Erythroblast (primary cell): ENCODE measurements at places on chromosomes 7 and 10.

DNA sequence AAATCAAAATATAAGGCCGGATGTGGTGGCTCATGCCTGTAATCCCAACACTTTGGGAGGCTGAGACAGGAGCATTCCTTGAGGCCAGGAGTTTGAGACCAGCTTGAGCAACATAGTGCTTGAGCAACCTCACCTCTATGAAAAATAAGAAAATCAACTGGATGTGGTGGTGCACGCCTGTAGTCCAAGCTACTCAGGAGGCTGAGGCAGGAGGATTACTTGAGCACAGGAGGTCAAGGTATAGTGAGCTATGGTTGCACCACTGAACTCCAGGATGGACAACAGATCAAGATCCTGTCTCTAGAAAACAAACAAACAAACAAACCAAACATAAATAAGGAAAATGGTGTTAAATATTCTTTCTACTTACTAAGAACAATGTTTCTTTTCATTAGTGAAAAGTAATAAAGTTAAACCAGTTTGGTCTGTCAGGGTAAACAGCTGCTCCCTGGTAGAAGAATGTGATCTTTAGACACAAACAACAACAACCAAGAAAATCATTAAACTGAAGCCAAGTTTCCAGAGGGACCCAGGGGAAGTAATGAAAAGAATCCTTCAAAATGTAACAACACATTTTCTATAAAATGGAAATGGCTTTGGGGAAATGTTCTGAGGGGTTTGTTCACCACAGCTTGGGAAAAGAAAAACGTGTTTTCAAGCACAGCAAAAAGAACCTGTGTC, 17.5 kb upstream of the BAG3 start:
- no peak for DNase-seq

GRCh38 chr7:45978010-45978681, 57.1 kb upstream of the IGFBP3 start:
- DNase-seq, result no peak

DNA sequence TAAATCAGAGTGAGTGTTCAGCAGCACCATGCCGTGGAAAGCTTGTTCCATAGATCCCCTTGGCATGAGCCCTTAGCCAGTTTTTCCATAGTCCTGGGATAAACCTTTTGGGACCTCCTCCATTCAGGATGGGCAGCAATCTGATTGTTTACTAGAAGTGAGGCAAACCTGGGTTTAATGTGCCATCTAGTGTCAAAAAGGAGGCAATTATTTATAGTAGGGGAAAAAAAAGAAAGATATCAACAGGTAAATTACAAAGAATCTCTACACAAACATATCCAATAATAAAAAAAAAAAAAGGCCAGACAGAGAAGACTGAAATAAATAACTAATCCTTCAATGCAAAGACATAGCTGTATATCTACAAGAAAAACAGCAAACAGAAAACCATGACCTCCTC, 229.0 kb upstream of the STK17A start:
- DNase-seq, result no peak

DNA sequence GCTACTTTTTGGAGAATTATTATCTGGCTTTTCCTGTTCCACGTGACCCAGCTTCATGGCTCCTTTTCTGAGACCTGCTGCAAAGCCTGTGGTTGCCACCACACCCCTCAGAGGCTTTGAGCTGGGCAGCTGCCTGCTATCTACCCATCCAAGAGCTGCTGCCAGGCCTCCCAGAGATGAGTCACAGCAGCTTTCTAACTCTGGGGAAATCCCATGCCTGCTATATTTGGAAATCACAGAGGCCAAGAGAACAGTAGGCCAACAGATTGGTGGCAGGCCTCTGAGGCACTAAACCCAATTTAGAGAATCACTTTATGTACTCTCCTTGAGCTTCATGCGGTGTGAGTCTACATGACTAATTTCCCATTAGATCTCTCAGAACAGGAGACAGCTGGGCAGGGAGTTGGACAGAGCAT, 35.2 kb downstream of the SGCE start:
- DNase-seq, result peak; percentile 25

DNA sequence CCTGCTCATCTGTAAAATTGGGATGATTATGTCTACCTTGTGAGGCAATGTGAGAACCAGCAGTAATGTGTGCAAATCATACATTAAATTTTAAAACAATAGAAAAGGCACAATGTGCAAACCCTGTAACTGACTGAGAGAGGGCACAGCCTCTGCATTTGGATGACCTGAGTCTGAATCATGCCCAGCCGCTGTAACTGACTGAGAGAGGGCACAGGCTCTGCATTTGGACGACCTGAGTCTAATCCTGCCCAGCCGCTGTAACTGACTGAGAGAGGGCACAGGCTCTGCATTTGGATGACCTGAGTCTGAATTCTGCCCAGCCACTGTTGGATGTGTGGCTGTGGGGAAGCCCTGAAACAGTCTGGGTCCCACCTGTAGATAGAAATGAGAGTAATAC, 351.5 kb upstream of the SHH start:
- no peak for DNase-seq

DNA sequence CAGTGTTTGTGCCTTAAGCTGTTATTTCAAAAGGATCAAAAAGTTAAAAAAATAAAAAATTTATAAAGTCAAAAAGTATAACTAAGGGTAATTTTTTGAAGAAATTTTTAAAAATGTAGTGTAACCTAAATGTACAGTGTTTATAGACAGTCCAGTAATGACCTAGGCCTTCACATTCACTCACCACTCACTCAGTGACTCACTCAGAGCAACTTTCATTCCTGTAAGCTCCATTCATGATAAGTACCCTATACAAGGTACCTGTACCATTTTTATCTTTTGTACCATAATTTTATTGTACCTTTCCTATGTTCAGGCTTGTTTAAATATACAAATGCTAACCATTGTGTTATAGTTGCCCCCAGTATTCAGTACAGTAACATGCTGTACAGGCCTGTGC, 21.5 kb downstream of the DNAJC9 start:
- no peak for DNase-seq
